ENCODE measurements at places on chromosomes 7 and 10.

DNA sequence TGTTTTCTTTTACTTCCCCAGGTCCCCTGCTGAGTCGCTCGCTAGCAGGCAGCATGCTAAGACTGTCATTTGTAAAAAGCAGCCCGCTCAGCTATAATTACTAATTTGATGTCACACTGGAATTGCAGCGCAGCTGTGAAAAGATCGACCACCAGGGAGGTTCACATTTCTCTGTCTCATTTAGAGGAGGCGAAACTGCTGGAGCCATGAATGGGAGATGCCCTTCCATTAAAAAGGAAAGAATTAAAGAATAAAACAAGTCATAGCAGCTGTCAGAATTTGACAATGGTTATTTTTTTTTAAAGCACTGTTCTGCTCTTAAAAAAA lies 153.5 kb downstream of the PIP4K2A start:
- DNase-seq: no peak

DNA sequence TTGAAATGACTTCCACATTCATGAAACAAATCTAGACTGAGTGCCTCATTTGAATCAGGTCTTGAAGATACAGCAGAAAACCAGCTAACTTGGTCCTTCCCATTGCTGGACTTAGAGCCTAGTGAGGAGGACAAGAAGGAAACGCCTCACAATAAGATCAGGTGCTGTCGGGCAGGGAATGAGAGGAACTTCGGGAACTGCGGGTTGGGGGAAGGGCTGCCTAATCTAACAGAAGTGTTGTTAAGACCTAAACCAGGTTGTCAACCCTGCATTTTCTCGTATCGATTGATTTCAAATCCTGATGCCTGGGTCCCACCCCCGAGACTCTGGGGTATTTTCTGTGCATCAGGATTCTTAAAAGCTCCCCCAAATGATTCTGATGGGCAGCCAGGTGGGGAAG lies 26.3 kb downstream of the MACROH2A2 start:
- DNase-seq: no peak

DNA sequence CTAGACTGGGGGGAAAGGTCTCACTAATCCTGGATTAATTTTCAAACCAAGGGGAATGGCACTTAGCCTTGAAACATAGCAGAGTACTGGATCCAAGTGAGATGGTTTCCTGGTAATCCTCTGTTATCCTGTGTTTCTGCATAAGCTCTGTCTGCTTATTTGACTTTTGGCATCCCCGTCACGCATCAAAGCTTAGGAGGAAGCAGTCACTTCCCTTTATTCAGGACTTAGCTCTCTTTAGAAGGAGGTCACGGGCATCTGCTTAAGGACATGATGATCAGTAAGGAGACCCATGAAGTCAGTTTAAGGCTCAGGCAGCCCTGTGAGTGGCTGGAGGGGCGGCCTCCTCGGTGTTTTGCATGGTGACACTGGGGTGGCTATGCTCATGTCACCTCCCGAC lies 30.0 kb downstream of the TSPAN15 start:
- no peak for DNase-seq

DNA sequence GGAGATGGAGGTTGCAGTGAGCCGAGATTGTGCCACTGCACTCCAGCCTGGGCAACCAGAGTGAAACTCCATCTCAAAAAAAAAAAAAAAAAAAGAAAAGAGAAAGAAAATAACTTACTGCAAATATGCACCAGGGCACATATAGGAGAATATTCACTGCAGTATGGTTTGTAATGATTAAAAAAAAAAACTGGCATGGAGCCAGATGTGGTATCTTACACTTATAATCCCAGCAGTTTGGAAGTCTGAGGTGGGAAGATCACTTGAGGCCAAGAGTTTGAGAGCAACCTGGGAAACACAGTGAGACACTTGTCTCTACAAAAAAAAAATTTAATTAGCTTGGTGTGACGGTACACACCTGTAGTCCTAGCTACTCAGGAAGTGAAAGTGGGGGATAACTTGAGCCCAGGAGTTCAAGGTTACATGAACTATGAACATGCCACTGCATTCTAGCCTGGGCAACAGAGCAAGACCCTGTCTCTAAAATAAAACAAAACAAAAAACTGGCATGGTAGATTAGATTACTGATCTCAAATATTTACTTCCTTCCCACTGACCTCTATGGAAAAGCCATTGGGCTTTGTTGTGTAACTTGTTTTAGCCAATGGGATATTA lies 85.6 kb downstream of the MICU1 start:
- DNase-seq: no peak

DNA sequence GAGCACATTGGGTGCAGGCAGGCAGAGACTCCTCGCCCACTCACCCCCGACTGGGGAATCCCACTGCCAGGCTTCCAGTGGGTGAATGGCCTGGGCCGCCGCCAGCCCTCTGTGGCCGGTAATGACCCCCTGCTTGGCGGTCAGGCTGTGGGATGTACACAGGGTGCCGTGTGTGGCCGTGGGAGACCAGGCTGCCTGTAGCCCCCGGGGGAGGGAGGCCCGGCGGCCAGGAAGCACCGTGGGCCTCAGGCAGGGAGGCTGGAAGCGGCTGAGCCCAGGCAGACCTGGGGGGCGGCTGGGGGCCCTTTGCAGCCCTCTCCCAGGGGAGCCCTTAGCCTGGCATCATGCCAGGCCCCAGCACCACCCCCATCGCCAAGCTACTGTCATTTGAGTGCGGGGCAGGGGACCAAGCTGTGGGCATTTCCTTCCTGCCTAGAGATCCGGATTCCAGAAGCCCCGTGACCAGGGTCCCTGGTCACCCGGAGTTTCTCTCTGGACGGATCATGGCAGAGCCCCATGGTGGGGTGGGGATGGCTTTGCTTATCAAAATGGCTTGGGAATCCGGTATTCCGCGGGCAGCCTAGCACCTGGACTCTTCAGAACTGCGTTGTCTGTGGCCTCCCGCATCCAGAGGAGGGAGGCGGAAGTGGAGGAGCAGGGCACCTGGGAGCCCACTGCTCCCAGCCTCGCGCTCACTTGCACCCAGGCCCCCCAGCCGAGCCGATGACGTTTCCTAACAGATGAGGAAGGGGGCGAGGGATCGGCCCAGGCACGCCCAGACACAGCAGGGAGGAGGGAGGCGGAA lies 1.1 kb downstream of the TTYH3 start:
- peak; percentile 41 for DNase-seq

DNA sequence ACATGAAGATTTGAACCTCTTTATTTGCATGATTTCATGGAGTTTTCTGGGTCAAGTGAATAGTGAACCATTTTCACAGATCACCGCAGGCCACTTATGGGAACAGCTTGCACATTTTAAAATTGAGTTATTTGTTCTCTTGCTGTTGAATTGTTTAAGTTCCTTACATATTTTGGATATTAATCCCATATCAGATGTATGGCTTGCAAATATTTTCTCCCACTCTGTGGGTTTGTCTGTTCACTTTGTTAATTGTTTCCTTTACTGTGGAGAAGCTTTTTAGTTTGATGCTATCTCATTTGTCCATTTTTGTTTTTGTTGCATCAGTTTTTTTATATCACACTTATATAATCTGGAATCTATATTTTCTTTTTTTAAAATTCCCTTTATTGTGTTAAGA lies 14.1 kb upstream of the ZC3HAV1L start:
- DNase-seq: peak; percentile 40

DNA sequence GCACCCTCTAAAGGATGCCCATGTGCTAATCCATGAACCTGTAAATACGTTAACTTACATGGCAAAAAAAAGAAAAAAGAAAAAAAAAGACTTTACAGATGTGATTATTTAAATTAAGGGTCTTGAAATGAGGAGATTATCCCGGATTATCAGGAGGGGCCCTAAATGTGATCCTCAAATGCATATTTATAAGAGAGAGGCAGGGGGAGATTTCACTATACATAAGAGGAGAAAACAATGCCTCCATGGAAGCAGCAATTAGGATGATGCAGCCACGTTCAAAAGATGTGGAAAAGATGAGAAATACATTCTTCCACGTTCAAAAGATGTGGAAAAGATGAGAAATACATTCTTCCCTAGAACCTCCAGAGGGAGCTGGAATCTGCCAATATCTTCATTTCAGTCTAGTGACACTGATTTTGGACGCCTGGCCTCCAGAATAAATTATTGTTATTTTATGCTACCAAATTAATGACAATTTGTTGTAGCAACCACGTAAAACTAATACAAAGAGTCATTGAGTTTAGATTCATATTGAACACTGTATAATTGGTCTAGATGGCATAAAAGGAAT lies 328.4 kb upstream of the GNAI1 start:
- DNase-seq: peak; percentile 34

GRCh38 chr10:99276848-99277486 lies 41.3 kb upstream of the HPSE2 start:
- peak; percentile 16 for DNase-seq

GRCh38 chr7:1125603-1125969 lies 34.4 kb downstream of the ZFAND2A start:
- no peak for DNase-seq

DNA sequence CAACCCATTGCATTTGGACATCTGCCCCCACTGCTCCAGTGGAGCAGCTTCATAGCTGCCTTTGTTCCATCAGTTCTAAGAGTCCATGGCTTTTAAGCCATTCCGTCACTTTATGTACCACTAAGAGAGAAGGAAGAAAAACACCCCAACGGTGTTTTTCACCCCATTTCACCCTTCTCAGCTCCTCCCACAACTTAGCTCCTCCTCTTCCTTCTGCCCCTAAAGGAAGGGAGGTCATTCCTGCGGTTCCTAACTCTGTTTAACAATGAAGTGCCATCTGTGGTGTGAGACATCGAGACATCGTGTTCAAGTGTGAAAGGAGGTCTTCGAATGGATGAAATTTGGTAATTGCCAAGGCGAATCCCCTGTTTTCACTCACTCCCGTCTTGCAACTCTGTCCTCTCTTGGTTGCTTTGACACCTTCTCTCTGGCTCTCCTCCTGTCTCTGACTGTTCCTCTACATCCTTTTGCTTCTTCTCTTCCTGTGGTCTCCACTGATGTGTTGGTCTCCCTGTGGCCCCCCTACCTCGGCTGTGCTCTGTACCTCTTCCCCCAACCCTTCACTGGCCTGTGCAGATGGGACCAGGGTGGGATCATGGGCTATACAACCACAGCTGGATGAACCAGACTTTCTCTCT lies 23.0 kb downstream of the SMKR1 start:
- DNase-seq: no peak

DNA sequence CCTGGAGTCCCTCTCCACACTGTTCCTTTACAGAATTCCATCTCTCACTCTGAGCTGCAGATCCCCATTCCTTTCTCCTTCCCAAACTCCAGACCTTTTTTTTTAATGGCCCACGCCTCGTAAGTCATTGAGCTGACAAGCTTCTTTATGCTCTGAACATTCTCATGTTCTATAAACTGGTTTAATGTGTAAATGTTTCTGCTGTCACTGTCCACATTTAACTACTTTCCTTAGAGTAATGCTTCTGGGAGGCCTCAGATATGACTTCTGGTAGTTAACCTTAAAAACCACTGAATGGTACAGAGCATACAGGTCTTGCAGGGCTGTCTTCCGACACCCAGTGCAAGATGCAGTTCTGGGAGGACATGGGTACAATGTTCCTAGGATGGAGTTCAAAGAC lies 71.1 kb upstream of the CAMK2B start:
- DNase-seq: no peak

DNA sequence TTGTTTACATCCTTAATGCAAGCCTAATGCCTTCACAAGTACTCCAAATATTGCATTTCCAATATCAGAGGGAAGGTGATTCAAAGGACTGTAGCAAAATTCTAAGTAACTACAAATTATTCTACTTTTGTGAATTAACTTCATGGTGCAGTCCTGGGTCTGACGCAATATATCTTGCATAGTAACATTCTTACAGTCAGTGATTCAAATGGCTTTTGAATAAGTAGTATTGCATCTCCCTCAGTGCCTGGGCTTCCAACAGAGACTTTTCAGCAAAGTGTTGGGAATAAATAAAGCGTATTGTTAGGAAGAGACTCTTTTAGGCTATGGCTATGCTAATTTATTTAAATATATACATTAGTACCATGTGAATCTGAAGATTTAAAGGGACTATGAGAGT lies 564.7 kb upstream of the COBL start:
- no peak for DNase-seq

Data from fibroblast of skin of back (primary cell).